Stimulated activated memory B cell treated with anti-CD40 and anti-IgM and Interleukin-4, amounts not matched to agents 10 μg/mL and 1 μg/mL and 100 μg/mL, for 72 hours (primary cell): ENCODE measurements at places on chromosomes 13 and 19.

DNA sequence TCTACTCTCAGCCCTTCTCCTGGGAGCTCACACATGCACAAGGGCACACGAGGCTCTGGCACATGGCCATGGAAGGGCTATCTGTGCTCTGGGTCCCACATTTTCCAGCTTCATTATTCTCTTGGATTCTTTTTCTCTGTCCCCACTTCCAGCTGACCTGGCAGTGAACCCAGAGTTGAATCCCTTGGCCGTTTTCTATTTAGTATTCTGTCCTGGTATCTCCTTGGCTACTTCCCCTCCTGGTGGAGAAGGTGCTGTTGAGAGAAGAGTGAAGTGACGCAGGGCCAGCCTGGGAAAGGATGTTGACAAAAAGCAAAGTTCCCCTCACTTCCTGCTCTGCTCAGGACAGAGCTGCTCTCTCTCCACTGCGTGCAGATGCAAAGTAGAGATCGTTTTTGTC, 303.1 kb downstream of the IRS2 start:
- ATAC-seq = no peak

- no peak for ATAC-seq
These were observed 22.4 kb downstream of the RFXAP start for GRCh38 chr13:36841391-36841790.

GRCh38 chr19:33397536-33398360, 24.2 kb downstream of the CEBPG start:
- ATAC-seq = no peak

DNA sequence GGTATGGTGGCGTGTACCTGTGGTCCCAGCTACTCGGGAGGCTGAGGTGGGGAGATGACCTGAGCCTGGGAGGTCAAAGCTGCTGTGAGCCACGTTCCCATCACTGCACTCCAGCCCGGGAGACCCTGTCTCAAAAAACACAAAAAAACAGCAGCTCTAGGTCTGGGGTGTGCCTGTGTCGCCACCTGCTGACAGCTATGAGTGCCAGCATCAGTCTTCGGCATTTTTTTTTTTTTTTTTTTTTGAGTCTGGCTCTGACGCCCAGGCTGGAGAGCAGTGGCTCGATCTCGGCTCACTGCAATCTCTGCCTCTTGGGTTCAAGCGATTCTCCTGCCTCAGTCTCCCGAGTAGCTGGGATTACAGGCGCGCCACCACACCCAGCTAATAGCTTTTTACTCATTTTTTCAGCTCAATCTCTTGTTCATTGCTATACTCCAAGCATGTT, 10.1 kb downstream of the AP2S1 start:
- peak; percentile 67 for ATAC-seq

DNA sequence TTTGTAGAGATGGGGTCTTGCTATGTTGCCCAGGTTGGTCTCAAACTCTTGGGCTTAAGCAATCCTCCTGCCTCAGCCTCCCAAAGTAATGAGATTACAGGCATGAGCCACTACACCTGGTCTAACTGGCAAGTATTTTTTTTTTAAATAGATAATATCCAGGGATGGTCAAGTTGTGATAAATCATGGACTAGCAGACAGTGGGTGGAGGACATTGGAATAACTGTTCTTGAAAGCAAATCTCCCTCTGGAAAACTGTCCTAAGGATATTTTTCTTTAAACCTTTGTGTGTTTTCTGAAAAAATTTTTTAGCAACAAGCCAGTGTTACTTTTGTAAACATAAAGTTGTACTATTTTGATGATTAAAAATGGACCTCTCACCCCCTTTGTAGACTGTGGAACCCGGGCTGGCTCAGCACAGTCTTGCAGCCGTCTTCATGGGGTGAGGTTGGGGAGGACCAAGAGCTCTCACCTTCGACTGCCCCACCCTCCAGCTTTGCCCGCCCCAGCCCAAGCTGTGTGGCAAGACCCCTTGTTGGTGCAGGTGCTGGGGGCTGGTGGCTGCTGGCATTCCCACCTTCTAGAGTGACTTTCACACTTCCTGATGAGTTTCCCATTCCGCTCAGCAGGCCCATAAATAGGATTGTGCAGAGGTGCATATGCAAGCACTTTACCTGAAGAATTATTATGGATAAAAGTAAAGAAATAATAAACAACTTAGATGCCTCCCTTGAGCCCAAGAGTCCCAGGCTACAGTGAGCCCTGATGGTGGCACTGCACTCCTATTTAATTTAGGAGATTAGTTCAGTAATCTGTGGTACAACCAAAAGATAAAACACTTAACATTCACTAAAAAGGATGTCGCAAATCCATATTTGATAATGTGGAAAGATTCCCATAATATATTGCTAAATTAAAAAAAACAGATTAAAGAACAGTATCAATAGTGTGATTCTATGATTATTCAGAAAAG, 107.3 kb downstream of the GADD45B start:
- no peak for ATAC-seq

GRCh38 chr19:54938906-54939305, 8.4 kb downstream of the NLRP7 start:
- ATAC-seq = no peak

- ATAC-seq = no peak
These were observed 125.6 kb downstream of the SPRY2 start for GRCh38 chr13:80215368-80215767.

- ATAC-seq = no peak
These were observed 278.9 kb upstream of the ARGLU1 start for GRCh38 chr13:106846571-106847448.

- ATAC-seq = no peak
These were observed 91.2 kb downstream of the GGACT start for GRCh38 chr13:100497389-100497788.

- ATAC-seq = no peak
These were observed 265.3 kb downstream of the NALCN start for GRCh38 chr13:101150998-101151397.

GRCh38 chr19:632579-633067, 714 bp downstream of the POLRMT start:
- peak; percentile 53 for ATAC-seq

DNA sequence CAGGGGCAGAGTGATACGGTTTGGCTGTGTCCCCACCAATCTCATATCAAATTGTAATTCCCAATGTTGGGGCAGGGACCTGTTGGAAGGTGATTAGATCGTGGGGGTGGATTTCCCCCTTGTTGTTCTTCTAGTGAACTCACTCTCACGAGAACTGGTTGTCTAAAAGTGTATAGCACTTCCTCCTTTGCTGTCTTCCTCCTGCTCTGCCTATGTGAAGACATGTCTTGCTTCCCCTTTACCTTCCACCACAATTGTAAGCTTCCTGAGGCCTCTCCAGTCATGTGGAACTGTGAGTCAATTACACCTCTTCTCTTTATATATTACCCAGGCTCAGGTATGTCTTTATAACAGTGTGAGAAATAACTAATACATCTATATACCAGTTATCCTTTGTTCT, 706.4 kb upstream of the KLHL1 start:
- ATAC-seq = no peak

DNA sequence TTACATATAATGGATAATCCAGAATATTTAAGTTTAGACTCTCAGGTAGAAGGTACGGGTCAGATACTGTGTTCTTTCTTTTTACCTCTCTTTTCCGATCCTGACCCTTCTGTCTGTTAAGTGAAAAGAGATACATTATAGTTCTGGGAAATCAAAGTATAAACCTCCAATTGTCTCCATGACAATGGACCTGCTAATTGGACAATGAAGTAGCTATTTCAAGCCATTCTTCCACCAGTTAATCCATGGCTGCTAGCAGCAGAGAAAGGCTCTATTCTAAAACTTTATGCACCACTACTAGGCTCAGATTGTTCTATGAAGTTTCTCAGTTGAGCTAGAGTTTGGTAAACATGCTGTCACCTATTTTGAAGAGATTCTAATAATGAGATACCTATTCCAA, 8.3 kb upstream of the NBEA start:
- ATAC-seq = no peak

- ATAC-seq = no peak
These were observed 6.8 kb downstream of the BICRA start for GRCh38 chr19:47615714-47616113.

DNA sequence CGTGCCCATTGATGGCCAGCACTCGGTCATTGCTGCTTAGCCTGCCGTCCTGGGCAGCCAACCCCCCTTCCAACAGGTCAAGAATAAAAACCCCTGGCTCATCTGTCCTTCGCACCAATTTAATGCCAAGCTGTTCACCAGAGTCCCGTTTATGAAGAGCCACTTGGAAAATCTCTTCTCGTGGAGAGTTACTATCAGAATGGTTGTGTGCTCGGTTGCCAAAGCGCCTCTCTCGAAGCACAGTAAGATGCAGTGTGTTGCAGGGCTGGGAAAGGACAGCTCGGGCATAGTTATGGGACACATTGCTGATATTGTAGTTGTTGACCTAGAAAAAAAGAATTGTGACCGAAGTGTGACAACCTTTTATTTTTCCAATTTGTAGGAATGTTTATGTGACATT, 57.9 kb downstream of the LNX2 start:
- no peak for ATAC-seq

GRCh38 chr13:33806470-33807248, 11.3 kb upstream of the RFC3 start:
- no peak for ATAC-seq

DNA sequence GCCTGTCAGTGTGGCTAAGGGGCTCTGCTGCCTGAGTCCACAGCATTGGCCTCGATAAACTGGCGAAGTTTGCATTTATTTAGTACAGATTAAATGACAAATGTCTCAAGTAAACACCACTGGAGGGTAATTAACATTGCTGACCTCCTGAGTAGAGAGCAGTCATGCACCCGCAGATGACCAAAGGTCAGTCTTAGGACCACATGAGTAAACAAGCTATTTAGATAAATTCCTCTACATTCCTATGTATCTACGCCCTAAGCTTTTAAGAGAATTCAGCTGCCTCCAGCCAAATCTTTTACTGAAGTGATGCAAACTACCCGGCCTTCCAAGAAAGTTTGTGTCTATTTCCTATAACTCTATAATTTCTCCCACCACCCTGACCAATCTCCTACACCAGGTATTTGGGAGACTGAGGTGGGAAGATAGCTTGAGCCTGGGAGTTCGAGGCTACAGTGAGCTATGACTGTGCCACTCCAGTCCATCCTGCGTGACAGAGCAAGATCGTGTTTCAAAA, 22.9 kb downstream of the CD70 start:
- no peak for ATAC-seq

DNA sequence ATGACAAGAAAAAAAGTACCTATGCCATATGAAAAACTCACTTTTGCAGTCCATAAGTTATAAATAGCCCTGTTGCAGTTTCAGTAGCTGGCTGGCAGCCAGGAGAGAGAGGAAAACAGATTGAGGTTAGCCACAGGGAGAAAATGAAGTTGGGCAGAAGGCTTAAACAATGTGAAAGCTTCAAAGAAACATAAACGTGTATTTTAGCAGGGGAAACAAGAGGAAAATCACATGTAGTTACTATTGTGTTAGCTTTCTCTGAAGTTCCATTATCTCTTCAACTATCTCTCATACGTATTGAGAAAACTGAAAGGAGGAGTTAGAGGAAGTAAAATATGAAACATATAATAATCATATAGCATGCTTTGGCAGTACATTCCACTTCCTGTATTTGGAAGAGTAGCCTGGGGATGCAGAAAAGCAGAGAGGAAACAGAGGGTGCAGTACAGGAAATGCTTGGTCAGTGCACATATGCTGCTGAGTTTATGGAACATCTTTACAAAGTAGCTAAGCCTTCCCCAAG, 1551.1 kb downstream of the EFNB2 start:
- ATAC-seq = peak; percentile 43

DNA sequence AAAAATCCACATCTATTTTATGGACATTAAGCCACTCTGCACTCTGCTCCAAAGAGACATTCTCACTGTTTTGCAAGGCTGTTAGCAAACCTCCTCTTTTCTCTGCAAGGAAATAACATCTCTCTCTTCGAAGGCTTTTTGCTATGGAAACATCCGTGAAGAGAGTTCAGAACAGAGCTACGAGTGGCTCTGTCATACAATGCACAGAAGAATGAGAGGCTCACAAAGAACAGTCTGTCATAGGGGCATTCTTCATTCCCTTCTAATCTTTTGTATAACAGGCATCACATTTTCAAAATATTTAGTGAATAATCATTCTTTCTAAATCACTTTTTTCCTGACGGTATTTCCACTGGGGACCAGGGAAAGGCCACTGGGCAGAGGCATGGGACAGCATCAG, 346.1 kb downstream of the IRS2 start:
- no peak for ATAC-seq

- no peak for ATAC-seq
These were observed 3.2 kb upstream of the PRR36 start for GRCh38 chr19:7877249-7877836.

DNA sequence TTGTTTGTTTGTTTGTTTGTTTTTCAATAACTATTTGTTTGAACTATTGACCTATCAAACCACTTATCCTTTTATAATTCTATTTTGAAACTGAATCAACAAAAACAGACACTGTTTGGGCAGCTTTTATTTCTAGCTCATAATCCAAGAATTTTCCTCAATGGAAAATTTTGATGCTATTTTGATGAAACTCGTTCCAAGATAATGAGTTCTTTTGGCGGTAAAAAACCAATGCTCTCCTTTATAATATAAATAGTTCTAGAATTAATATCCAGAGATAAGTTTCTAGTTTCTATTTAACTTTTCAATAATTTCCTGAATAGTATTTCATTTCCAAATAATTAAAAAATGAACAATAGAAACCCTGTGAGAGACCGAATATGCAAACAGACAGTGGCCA, 146.5 kb upstream of the EDNRB start:
- no peak for ATAC-seq

GRCh38 chr13:106382534-106382933, 152.9 kb downstream of the EFNB2 start:
- no peak for ATAC-seq

DNA sequence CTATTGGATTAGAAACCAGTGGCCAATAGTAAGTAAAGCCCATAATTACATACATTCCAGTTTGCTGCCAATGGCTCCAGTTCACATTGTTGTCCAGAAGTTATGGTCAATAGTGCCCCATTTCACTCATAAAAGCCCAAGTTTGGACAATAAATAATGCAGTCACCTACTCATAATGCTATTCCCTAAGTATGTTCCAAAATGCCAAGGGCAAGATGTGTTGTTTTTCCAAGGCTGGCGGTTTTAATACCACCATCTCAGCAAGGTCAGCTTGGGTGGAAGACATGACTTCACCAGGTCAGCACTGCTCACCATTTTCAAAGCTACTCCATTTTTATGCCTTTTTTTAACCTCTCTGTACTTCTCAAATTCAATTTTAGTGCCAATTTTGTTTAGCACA, 32.7 kb downstream of the KCTD12 start:
- no peak for ATAC-seq

DNA sequence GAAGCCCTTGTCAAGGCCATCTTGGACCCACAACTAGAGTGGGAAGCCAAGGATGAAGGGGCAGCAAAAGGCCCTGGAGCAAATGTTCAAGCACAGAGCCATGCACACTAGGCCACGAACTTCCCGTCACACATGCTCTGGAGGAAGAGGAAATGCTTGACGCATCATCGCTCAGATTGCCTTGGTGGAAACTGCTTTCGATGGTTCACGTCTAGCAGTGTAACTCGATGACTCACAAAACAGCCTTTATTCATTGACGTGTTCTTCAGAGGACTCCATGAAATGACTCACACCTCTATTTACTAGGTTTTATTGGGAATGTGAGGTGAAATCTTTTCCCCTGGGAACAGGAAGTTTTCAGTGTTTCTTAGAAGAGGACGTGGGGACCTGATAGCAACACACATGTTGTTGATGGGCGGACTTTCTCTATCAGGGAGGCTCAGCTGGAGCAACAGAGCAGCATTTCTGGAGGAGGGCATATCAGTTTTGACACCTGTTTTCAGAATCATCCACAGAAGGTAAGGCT, 79.8 kb upstream of the FLT1 start:
- no peak for ATAC-seq
